ENCODE measurements at places on chromosomes 5 and 9. TPM values are rescaled to one million over a fixed set of nuclear protein-coding genes. Genes with fewer than 3 reads are reported as not detected.

DNA sequence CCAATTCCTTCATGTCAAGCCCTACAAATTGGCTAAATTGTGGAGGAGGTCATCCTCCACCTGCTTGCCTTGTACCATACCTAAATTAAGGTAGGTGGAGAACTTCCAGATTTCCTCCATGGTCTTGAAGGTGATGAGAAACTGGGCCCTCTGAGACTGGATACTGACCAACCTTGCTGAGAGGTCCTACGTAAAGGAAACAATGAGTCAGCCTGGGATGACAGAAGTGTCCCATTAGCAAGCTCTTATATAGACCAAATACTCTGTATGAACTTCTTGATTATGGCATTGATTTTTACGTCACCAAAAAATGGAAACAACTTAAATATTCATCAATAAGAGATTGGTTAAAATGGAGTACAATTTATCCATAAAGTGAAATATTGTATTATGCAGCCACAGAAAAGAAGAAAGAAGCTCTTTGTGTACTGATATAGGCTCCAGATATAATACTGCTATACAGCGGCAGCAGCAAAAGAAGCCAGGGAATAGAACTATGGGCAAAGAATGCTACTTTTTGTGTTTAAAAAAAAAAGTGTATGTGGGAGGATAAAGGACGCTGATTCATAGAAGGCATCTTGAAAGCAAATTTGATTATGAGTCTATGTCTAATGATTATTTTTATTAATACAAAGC, 18.3 kb downstream of the SH3TC2 start:
- DNase-seq = no peak

GRCh38 chr9:13898957-13899356, 415.0 kb downstream of the NFIB start:
- DNase-seq = peak; percentile 66

DNA sequence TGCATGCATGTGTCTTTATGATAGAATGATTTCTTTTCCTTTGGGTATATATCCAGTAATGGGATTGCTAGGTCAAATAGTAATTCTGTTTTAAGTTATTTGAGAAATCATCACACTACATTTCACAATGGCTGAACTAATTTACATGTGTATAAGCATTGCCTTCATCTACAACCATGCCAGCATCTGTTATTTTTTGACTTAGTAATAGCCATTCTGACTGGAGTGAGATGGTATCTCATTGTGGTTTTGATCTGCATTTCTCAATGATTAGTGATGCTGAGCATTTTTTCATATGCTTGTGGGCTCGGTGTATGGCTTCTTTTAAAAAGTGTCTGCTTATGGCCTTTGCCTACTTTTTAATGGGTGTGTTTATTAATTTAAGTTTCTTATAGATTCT, 102.3 kb upstream of the CCDC112 start:
- DNase-seq = no peak

DNA sequence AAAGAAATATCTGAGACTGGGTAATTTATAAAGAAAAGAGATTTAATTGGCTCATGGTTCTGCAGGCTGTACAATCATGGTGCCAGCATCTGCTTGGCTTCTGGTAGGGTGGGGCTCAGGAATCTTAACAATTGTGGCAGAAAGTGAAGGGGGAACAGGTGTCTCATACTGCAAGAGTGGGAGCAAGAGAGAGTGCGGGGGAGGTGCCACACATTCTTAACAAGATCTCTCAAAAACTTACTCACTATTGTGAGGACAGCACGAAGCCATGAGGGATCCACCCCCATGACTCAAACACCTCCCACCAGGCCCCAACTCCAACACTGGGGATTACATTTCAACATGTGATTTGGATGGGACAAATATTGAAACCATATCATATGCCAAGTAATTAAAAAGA, 70.1 kb upstream of the PANK3 start:
- no peak for DNase-seq

DNA sequence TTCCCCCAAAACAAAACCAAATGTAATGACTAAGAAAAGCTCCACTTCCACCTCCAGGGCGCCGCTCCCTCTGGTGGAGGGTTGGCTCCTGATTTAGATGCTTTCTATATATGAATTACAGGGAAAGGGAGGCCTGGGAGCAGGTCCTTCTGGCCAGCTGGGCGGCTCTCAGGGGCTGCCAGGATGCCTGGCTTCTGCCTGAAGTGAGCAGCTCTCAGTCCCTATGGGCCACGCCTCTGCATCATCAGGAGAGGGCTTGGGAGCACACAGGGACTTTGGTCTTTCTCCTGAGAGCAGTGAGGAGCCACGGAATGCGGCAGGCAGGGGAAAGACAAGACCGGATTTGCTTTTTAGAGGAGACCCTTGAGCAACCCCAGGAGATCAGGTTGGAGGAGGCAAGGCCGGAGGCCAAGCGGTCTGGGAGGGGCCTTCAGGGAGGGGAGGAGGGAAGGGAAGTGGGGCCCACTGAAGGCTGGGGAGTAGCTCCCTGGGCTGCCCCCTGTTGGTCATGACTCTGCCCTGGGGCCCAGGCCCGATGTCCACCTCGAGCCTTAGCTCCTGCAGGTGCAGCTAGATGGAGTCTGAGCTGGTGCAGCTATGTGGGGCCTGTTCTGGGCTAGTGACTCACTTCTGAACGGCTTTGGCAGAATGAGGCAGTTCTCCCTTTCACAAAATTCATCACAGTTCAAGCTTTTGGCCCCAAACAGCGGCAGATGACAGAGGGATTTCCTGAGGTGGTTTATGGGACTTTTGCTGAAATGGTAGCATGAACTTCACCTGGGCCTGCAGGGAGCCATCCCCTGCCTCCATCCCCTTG, 11.3 kb upstream of the GRHPR start:
- no peak for DNase-seq

ALAD gene
- polyA plus RNA-seq = 20.7 TPM

TRPM6 gene
- 0.32 TPM for polyA plus RNA-seq

RETREG1 gene
- polyA plus RNA-seq = 61.0 TPM
